ENCODE measurements at places on chromosomes 16 and 17. TPM values are rescaled to one million over a fixed set of nuclear protein-coding genes. Genes with fewer than 3 reads are reported as not detected.

GRCh38 chr17:66805567-66805966, 29.4 kb upstream of the CACNG5 start:
- H3K4me3 ChIP-seq: no peak overlapping the region
- no peak overlapping the region for H3K27ac ChIP-seq
- H3K4me1 ChIP-seq: no peaks in the 10 kb centered on the region
- no peaks in the 10 kb centered on the region for H3K27me3 ChIP-seq
- no peak for DNase-seq

DNA sequence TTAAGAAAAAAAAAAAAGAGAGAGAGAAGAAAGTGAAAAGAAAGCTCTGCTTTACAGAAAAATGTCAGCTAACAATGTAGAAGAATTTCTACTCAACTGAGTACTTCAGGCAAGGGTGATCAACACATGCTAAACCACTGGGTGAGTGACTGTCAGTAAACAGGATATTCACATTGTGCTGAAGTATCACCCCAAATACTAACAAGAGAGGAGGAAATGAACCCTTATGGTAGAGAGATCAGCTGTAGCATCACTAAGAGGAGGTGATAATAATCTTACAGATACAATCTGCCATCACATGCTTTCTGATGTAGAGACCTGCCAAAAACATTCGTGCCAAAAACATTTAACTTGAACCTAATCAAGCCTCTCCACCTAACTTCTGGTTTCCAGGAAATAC, 30.7 kb upstream of the ICAM2 start:
- H3K36me3 ChIP-seq: no peaks in the 10 kb centered on the region
- DNase-seq: no peak
- H3K27ac ChIP-seq: no peak overlapping the region
- H3K4me3 ChIP-seq: no peak overlapping the region
- H3K4me1 ChIP-seq: no peaks in the 10 kb centered on the region
- no peaks in the 10 kb centered on the region for H3K27me3 ChIP-seq

CDK3 gene
- 7.8 TPM for total RNA-seq

CD300LB gene
- not detected for total RNA-seq

GRCh38 chr17:49694847-49695697, 12.7 kb downstream of the SLC35B1 start:
- no peaks in the 10 kb centered on the region for H3K4me1 ChIP-seq
- no peaks in the 10 kb centered on the region for H3K36me3 ChIP-seq
- peak; percentile 66 for DNase-seq
- no peak overlapping the region for H3K27ac ChIP-seq

APOBR gene
- 0.13 TPM for total RNA-seq

SPN gene
- 0.08 TPM for total RNA-seq

SCN4A gene
- total RNA-seq: under 0.01 TPM

C16orf96 gene
- total RNA-seq: 0.12 TPM

RAMP2 gene
- total RNA-seq: 13.1 TPM

GRCh38 chr16:26493751-26494150, 573.0 kb upstream of the C16orf82 start:
- DNase-seq: no peak
- H3K27me3 ChIP-seq: peaks cover 11% of the 10 kb centered on the region
- no peaks in the 10 kb centered on the region for H3K4me1 ChIP-seq
- no peaks in the 10 kb centered on the region for H3K36me3 ChIP-seq
- no peak overlapping the region for H3K27ac ChIP-seq
- no peak overlapping the region for H3K4me3 ChIP-seq

DNA sequence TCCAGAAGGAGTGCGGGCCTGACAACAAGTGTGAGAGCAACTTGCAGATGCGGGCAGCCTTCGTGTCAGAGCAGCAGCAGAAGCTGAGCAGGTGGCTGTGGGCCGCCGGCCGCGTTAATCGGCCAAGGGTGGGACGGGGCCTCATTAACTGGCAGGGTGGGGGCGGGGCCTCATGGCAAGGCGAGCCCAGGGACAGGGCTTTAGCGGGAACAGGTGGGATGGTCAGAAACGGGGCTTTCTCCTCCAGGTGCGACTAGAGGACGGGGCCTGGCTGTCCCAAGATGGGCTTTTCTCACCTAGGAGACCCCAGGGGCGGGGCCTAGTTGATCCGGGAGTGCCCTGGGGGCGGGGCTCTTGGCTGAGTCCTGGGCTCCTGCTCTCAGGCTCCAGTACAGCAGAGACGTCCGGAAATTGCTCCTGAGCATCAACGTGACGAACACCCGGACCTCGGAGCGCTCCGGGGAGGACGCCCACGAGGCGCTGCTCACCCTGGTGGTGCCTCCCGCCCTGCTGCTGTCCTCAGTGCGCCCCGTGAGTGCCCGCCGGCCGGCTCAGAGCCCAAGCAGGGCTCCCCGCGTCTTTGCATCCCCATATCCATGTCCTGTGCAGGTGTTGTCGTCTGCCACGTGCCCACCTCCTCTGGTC, 18.4 kb upstream of the PDK2 start:
- no peaks in the 10 kb centered on the region for H3K27me3 ChIP-seq
- H3K36me3 ChIP-seq: no peaks in the 10 kb centered on the region
- no peak overlapping the region for H3K27ac ChIP-seq
- H3K4me1 ChIP-seq: no peaks in the 10 kb centered on the region
- H3K4me3 ChIP-seq: no peak overlapping the region

- no peak for DNase-seq
- H3K4me3 ChIP-seq: no peak overlapping the region
- H3K27me3 ChIP-seq: no peaks in the 10 kb centered on the region
- H3K36me3 ChIP-seq: no peaks in the 10 kb centered on the region
- no peak overlapping the region for H3K27ac ChIP-seq
- peaks cover 10% of the 10 kb centered on the region for H3K4me1 ChIP-seq
These were observed 27.7 kb downstream of the WWOX start for GRCh38 chr16:78127130-78127529.

TBC1D3E gene
- total RNA-seq: not detected

SLFN11 gene
- 6.3 TPM for total RNA-seq

ZNF750 gene
- total RNA-seq: 0.27 TPM

DNA sequence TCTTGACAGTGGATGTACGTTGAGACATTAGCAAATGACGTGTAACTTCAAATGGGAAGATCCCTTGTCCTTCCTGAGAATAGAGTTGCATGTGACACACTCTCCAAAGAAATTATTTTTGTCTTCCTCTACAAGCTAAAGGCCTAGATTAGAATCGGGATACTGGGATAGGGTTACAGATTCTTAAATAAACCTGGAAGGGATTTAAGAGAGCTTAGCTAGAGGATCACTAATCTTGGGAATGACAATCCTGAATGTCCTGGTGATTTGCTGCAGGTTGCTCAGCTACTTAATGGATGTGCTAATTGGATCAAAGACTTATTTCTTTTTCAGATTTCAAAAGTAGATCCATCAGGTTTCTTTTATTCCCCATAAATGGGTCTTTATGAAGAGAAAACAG, 101.9 kb downstream of the KCNJ2 start:
- H3K4me3 ChIP-seq: no peak overlapping the region
- H3K36me3 ChIP-seq: no peaks in the 10 kb centered on the region
- no peaks in the 10 kb centered on the region for H3K27me3 ChIP-seq
- no peak overlapping the region for H3K27ac ChIP-seq
- H3K4me1 ChIP-seq: no peaks in the 10 kb centered on the region

DNA sequence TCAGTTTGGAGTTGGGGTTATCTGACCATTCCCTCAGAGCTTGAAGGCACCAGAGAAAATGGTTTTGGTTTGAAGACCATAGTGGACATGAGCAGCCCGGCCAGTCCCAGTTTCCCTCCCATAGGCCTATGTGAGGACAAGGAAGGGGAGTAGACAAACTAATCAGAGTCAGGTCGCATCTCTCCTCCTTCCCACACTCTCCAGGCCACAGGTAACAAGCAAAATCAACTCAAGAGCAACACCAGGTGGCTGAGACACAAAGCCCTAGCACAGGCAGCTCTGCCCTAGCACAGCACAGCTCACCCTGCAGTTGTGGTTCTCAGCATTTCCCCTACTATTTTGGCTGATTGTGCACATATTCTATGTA, 7.2 kb downstream of the SUPT4H1 start:
- no peak overlapping the region for H3K27ac ChIP-seq
- H3K4me3 ChIP-seq: no peak overlapping the region
- no peaks in the 10 kb centered on the region for H3K4me1 ChIP-seq
- no peaks in the 10 kb centered on the region for H3K36me3 ChIP-seq
- H3K27me3 ChIP-seq: no peaks in the 10 kb centered on the region
